ENCODE measurements at places on chromosomes 2 and 18.

GRCh38 chr2:232476791-232477190 lies 10.8 kb downstream of the ECEL1 start:
- no peak for DNase-seq

DNA sequence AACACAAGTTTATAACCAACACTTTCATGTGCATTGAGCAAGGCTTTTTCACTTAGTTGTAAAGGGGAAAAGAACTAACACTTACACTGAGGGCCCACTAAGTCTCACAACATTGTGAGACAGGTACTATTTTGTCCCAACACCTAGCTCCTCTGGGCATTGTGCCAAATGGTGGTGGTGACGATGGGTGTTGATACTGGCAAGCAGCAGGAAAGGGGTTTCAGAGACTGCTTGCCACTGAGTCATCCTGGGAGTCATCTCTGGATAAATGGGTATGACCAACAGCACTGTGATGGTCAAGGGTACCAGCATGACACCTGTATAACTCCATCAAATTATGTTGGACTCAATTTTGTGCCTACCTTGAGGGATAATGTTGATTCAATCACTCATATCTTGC lies 138.8 kb upstream of the ITGA6 start:
- DNase-seq = peak; percentile 41

GRCh38 chr2:178403671-178404306 lies 47.2 kb downstream of the PRKRA start:
- no peak for DNase-seq

DNA sequence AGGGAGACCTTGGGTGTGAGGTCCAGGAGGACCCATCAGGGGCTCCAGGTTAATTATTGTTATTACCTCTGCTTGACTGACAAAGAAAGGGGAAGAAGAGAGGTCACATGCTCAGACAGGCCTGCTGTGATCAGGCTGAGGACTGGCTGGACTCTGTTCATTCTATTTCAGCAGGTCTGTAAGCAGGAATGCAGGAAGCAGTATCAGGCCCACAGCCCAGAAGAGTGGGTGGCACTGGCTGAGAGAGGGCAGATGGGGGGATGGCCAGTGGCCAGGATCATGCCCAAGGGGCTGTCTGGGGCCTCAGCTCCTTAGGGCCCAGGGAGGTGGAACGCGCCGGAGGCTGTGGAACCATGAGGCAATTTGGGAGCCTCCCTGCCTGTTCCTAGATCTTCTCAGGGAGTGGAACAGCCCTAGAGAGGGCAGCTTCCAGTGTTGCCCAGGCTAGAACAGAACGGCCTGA lies 43.7 kb upstream of the ZBTB7C start:
- DNase-seq = no peak
